ENCODE measurements at places on chromosomes 11 and 22.

- no peak for DNase-seq
Observed at GRCh38 chr22:49052560-49052959, 775.1 kb downstream of the BRD1 start.

DNA sequence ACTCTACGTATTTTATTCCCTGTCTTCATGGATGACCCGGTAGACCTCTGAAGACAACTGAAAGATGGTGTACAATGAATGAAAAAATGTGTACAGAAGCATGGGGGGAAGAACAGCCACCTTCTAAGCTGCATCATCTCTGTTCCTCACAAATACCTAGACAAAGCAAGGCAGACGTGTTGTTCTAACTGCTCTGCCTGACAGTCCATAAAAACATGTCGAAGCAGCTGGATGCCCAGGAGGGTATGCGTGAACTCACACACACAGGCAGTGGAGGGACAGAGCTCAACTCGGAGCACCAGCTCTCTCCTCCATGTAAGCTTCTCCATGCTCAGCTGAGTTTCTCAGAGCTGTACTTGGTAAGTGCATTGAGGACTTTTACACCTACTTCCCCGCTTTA is 327.4 kb downstream of the CTTN start:
- no peak for DNase-seq

DNA sequence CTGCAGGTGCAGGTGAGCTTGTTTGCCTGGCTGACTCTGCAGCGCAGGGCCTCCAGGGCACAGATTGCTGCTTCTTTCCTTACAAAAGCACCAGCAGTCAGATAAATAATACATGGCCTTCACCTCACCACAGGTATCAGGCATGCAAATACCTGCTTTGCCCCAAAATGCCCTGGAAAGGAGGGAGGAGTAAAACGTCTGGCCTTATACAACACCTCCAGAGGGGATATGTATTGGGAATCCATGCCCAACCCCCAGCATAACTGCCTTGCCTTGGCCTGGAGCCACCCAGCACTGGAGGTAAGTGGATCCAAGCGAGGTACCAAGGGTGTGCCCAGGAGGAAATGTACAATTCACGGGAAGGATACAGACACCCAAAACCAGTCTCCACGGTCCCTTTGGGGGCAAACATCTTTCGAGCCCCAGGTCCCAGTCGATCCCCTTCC is 860 bp downstream of the TMEM184B start:
- DNase-seq: peak; percentile 52

GRCh38 chr11:12998336-12998735 is 10.8 kb upstream of the RASSF10 start:
- no peak for DNase-seq

- no peak for DNase-seq
Observed at GRCh38 chr22:29641700-29642330, 38.4 kb downstream of the NF2 start.

GRCh38 chr22:25142102-25142501 is 57.6 kb upstream of the CRYBB3 start:
- no peak for DNase-seq

DNA sequence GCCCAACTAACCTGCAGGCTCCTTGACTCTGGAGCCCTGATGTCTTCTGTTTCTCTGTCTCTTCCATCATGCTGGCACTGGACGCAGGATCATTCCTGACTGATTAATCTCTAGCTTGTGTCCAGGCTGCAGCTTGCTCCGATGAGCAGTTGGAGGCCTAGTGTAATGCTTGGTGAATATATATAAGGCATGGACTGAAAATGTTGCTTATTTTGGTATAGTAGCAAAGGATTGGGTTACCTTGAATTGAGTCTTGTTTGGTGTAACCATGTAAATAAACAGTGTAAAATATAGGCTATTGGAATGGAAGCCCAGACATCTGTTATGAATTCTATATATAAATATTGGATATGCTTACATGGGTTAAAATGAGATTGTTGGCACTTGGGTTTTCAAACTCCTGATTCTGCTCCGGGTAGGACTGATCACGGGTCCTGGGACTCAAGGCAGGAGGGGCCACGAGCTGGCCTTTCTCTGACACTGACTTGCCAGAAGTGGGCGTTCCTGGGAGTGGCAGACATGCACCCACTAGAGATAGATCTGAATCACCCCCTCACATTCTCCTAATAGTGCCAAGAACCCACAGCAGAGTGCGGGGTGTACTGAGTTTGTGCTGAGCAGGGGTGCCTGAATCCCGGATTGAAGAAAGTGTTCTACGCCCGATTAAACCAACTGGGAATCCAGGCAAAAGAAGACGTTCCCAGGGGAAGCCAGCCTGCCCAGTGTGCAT is 25.8 kb downstream of the LRP5 start:
- peak; percentile 56 for DNase-seq

GRCh38 chr11:80031014-80031600 is 590.3 kb upstream of the TENM4 start:
- DNase-seq: peak; percentile 29

- DNase-seq: no peak
Observed at GRCh38 chr11:57787920-57788702, 26.5 kb downstream of the CTNND1 start.

DNA sequence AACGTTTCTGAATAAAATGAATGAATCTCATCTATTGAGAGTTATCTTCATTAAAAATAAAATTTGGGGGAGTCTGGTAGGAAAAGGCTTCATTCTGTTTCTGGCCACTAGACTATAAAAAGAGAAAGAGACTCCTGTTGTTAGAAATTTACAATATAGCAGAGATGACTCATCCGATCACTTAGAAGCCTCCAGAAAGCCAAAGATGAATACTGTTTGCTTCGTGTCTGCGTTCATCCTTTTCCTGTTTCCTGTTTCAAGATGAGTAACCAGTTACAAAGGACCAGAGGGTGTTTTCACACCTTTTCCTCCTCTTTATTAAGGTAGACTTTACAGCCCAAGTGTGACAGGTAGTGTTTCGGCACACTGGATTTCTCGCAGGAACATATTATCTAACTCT is 1120.7 kb downstream of the LRRC4C start:
- peak; percentile 54 for DNase-seq

- peak; percentile 69 for DNase-seq
Observed at GRCh38 chr11:117300283-117300663, 9.1 kb downstream of the BACE1-AS start.

- DNase-seq: no peak
Observed at GRCh38 chr22:25354456-25354855, 135.0 kb downstream of the CRYBB2 start.

DNA sequence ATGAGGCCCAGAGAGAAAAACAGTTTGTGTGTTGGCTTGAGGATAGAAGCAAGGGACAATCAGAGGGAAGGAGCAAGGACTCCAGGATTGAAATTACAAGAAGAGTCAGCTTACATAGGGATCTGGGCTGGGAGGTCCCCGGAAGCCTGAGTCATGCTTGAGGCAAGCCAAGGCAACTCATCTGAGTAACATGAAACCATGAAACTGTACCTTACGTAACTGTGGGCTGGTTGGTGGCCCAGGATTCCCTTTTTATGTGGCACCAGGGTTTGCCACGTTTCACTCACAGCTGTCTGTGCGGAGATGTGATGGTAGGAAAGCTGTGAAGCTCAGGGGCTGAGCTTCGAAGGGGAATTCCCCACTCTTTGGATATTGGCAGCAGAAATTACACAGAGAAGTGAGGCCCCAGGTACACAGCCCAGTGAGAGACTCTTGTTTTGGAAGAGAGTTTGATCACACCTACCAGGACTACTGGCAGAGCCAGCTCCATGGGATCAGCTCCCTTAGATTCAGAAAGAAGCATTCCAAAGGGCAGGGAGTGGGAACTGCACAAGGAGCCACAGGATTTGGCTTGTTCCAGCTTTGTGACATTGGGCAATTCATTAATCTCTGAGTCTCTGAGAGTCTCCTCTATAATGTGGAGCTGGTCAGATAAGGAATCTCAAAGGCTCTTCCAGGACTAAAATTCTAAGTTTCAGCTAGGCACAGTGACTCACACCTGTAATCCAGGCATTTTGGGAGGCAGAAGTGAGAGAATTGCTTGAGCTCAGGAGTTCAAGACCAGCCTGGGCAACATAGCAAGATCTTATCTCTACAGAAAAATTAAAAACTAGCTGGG is 7.8 kb downstream of the SLC5A1 start:
- peak; percentile 76 for DNase-seq

GRCh38 chr11:28757725-28758515 is 649.7 kb downstream of the METTL15 start:
- DNase-seq: no peak
